Activated CD8-positive, alpha-beta memory T cell treated with anti-CD3 and anti-CD28 coated beads, Interleukin-2, amount 10 ng/mL, durations not matched to agents 7 days and 5 days (primary cell): ENCODE measurements at places on chromosomes 11 and 22.

GRCh38 chr11:65207918-65208784, 26.4 kb downstream of the CAPN1 start:
- no peak for DNase-seq

DNA sequence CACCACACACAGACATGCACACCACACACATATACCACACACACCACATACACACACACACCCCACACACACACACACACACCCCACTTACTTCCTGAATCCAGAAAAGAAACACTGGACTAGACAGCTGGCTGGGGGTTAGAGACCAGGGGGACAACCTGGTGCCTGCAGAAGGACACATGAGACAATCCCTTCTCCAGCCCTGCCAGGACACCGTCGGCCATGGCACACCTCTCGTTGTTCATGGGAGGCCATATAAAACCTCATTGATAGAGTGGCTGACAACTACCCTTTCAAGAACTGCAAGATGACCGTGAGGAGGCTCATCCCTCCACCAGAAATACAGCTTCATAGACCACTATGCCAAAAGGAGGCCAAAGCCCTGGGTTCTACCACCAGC, 54.3 kb downstream of the IGSF9B start:
- DNase-seq: no peak

GRCh38 chr22:46979506-46979905, 217.1 kb downstream of the TBC1D22A start:
- DNase-seq: no peak

DNA sequence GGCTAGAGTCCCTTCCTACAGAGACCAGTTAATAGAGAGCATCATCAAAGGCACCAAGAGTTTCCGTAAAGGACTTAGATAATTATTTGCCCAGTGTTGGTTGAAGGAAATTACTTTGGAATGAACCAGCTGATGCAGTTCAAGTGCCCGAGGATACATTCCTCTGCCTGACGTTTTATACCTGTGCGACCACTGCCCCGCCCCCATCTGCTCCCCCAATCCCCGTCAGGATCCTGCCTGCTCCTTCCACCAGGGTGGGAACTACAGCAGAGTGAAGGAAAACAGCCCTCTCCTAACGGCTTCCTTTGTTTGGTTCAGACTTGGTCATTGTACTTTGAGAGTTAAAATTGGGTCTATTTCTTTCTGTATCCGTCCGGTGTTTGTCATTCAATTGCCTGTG, 761.5 kb downstream of the NTM start:
- no peak for DNase-seq

DNA sequence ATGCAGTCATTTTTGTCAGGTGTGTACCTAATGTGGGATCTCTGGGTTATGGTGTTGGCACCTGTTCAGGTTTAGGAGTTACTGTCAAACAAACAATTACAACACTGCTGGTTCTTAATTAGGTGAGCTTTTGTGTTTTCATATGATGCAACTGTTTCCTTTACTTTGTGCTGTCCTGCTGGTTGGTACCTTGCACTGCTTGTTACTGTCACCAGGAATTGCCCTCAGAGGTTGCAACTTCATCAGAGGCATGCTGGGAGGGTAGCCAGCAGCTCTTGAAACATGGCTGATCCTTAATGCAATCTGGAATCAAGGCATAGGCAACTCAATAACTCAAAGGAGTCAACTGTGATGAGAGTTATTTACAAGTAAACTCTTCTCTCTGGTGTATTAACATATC, 400.3 kb downstream of the MIAT start:
- no peak for DNase-seq
